ENCODE measurements at places on chromosomes 2 and 18.

- DNase-seq: no peak
Observed at GRCh38 chr2:217973008-217973787, 29.6 kb downstream of the TNS1 start.

DNA sequence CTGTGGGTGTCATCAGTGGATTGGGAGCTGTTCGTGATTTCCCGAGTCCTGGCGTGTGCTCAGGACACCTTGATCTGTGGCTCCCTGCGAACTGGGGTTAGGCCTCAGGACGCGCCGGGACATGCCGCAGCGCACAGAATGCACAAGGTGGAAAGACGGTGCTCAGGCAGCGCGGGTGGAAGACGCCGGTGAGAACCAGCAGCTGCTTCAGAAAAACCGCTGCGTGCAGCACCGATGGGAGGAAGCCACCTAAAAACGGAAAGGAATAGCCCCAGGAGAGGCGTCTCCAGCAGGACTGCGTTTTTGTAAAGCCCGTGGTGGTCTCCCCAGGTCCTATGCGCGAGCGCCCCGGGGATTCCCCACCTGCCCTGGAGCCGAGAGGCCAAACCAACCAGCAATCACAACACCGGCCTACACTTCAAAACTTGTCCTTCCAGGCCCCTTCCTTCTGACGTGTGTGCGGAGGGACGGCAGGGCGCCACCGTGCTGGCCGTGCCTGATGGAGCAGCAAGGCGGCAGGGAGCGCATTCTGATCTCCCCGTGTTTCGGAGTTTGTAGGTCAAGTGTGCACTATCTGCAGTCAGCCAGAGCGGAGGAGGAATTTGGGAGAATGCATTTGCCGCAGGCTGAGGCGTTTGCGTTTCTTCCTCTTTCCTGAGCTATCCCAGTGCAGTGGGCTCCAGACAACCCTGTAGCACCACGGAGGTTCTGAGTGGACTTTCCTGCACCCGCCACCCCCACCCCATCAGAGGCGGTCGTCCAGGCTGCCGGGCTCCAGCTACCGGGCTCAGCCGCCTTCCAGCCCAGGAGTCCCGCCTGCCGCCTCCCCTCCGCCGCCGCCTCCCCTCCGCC, 32.2 kb downstream of the RTP5 start:
- DNase-seq: no peak

GRCh38 chr2:24720310-24720709, 72.9 kb downstream of the PTRHD1 start:
- no peak for DNase-seq

GRCh38 chr18:37476611-37477295, 88.8 kb downstream of the CELF4 start:
- DNase-seq: no peak

- no peak for DNase-seq
Observed at GRCh38 chr2:190911813-190912212, 31.2 kb downstream of the GLS start.

- no peak for DNase-seq
Observed at GRCh38 chr2:220051716-220052115, 424.3 kb downstream of the SLC4A3 start.

DNA sequence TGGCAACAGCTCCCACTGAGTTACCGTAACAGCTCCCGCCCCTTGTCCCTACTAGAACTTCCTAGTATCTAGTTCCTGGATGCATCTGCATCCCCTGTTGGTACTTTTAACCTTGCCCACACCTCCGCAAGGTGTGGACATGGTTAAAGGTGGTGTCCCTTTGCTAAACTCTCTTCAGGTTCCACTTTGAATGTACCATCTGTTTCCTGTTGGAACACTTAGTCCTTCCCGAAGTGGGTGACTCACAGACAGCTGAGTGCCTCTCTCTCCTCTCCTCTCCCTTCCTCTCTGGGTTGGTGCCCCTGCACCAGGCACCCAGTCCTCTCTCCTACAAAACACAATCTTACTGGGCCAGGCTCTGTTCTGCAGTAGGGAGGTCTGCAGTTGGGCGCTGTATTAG, 19.6 kb upstream of the REL start:
- DNase-seq: no peak

GRCh38 chr2:12031866-12032265, 285.4 kb downstream of the LPIN1 start:
- no peak for DNase-seq

GRCh38 chr2:127205218-127206125, 14.6 kb downstream of the CYP27C1 start:
- no peak for DNase-seq

- no peak for DNase-seq
Observed at GRCh38 chr18:35756506-35757117, 175.1 kb downstream of the GALNT1 start.

- no peak for DNase-seq
Observed at GRCh38 chr2:32900246-32900973, 46.3 kb upstream of the LTBP1 start.

DNA sequence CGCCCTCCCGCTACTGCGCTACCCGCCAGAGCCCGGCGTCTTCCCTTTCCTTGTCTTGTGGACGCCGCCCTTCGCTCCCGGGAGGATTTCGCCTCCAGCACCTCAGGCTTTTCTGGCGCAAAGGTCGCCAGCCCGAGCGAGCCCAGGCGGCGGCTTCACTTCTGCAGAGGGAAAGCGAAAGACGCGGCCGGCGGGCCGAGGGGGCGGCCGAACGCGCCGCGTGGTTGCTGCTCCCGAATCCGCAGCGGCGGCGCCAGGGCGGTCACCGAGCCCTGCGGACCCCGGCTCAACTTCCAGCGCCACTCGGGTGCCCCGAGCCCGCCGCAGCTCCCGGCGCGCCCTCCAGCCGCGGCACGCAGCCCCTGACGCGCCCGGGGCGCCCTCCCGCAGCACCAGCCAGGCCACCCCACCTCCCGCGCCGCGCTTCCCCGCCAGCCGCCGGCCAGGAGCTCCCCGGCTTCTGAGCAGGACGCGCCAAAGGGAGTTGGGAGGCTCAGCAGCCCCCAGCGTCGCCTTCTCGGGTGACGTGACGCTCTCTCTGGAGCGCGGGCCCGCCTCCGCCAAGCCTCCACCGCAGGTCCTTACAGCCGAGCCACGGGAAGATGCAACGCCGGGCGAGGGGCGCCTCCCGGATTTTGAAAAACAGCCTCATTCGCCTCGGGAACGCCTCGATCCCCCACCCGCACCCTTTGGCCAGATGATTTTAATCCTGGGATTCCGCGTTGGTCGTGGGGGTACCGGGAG, 84.9 kb upstream of the EPB41L3 start:
- no peak for DNase-seq

DNA sequence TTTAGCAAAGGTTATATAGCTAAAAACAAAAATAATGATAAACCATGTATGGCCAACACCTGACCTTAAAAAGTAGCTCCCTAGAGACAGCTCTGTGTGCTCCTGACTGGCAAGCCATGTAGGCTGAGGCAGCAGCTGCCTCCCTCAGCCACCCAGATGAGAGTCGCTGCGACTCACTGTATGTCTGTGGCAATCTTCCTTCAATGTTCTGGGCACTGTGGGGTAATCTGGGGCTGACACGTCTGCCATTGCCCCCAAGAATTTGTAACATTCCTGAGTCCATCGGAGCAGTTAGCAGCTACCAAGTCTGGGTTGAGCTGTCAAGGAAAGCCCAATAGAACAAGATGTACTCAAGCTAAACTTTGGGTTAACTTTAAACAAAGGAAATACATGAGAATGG, 106.4 kb upstream of the DAPL1 start:
- DNase-seq: no peak

DNA sequence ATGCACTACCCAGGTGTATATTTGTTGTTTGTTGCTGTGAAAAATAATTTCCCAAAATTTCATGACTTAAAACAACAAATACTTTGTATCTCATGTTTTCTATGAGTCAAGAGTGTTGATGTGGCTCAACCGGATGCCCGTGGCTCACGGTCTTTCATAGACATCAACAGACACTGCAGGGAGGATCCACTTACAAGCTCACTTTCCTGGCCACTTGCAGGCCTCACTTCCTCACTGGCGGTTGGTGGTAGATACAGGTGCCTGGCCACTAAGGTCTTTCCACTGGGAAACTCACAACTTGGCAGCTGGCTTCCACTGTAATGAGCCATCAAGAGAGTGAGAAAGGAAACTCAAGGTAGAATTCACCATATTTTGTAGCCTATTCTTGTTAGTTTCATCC, 662.9 kb downstream of the IRS1 start:
- DNase-seq: no peak

DNA sequence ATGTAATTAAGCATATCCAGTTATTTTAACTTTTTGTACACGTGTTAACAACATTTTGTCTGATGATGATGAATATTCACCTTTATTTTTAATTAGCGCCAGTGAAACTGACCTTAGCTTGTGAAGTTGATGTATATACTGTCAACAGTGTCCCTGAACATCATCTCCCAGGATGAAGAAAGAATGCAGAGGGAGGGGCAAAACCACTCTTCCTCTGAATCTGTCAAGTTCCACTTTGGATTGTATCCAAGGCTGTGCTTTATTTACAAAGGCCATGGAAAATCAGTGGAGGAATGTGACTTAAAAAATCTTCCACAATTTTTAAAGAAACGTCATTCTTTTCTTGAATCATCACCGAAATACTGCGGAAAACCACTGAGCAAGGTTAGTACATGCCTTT, 4.5 kb upstream of the RMDN2 start:
- no peak for DNase-seq

DNA sequence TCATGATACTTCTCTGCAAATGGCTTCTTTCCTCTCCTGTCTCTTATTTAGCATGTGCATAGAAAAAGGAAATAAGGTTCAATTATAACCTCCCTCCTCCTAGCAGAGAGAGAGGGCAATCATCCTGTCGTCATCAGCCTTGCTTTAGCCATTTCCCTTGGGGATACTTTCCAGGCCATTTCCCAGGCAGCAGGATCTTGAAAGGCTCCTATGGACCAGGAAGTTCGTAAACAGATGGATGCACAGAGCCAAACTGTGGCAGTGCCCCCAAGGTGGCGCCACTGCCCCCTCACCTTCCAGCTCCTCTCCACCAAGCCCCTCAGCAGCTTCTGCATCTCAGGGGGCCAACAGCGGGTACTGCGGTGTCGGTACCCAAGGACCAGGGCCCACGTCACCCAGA, 157.4 kb downstream of the DTNA start:
- no peak for DNase-seq

DNA sequence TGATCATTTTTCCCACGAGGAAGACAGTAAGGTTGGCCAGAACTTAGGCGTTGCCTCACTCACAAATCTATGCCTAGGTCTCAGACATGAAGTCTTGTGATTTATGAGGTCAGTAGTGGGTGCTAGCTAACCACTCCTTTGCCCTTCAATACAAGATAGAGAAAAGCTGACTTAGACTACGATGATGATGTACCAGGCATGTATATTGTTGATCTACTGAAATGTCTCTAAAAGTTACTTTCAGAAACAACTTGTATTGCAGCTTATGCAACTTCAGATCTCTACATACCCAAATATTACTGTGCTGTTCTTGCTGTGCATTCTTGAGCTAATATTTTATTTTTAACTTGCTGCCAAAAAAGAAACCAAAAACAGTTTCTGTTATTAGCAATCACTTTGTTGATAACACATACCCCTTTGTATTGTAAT, 30.6 kb downstream of the MAPRE2 start:
- no peak for DNase-seq

GRCh38 chr2:204072443-204073324, 136.1 kb downstream of the ICOS start:
- no peak for DNase-seq

GRCh38 chr2:33186937-33187336, 240.2 kb downstream of the LTBP1 start:
- DNase-seq: no peak

DNA sequence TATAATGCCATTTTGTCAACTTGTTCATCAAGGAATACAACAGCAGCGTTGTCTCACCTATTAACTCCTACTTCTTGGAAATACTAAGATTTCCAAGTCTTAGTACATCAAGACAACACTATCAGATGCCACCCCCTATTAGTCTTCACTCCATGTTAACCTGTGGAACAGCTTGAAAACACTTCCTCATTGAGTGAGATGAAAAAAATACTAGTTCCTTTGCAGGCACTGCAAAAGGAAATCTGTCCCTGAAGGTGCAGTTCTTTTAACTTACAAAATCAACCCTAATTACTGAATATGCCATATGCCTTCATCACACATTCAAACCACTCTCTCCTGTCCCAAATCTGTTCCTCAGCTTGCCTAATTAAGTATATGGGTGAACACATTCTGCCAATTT, 4.0 kb downstream of the CWC22 start:
- DNase-seq: no peak

DNA sequence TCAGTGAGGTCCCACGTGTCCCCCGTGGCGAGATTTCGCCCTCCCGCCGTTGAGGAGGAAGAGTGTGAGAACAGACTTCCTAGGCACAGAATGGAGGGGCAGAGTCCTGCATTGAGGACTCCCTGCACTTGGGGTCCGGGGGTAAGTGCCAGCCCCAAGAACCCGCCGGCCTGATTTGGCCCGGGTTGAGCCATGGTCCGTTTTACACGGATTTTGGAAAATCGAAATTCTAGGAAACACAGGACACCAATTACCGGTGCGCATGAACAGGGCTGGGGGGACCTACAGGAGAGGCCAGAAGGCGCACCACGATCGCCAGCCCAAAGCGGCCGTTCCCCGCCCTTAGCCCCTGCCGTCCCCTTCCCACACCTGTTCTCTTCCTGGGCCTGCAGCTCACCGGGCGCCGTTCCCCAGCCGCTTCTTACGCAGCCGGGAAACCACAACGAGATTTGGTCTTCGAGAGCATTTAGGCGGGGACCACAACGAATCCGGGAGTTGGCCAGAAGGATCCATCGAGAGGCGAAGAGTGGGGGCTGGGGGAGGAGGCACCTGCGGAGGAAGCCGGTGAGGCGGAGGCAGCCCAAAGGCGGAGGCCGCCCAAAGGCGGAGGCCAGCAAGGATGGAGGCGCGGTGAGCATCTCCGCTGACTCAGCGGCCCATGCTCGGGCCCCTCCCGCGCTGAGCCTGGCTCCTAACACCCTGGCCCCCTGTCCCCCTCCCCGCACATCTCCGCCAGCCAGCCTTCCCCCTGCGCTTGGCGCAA, 464 bp upstream of the TLX2 start:
- no peak for DNase-seq

Data from iPS DF 19.7 (cell line).